ENCODE measurements at places on chromosomes 5 and 9.
A peak's percentile ranks its signal among the peaks of the same experiment; 100 is the strongest.

GRCh38 chr5:33793276-33793675 is 98.5 kb downstream of the ADAMTS12 start:
- no peak for DNase-seq

DNA sequence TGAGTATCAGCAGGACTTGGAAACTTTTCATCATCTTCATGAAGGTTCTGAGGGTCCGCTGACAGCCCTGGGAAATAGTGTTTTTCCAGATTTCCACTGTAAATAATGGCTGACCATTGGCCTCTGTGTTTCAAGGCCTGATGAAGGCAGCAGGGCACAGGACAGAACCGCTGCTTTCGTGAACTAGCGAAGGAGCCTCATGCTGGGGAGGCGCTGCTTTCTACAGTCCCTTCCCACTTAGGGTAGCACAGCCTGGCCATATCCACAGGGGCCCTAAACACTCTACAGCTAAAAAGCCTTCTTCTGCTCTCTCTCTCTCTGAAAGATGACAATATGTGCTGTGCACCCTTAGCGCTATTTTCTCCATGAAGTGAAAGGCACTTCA is 118.2 kb downstream of the MED27 start:
- DNase-seq: no peak

GRCh38 chr9:136821826-136822544 is 14.2 kb downstream of the RABL6 start:
- DNase-seq: no peak

DNA sequence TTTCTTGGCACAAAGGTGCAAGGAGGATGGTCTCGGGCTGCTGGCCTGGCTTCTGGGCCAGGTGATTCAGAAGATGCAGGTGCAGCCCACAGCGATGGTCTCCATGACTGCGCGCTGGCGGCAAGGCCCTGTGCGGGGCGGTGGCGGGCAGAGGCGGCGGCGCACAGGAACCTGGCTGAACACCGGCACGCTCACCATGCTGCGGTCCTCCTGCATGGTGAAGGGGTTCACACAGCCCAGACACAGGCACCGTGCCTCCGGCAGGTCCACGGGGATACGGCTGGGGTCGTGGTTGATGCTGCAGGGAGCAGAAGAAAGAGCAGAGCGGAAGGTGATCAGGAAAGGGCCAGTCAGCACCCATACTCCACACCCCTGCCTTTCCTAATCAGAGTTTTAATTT is 4.8 kb downstream of the IL17B start:
- no peak for DNase-seq

DNA sequence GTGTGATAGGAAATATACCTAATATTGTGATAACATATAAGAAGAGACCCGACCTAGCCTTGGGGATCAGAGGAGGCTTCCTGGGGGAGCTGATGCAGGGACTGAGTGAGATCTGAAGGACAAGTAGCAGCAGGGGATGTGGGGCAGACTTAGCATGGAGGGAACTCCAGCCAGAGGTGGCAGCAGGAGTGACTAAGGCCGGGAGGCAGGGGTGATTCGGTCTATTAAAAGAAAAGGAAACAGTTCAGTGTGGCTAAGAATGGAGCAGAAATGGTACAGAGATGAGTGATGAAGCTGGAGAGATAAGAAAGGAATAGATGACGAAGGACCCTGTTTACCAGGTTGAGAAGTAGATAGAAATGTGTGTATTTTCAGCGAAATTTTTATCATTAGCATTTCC is 408.8 kb downstream of the ENC1 start:
- DNase-seq: peak; percentile 72

All from mammary epithelial cell (primary cell).